ENCODE measurements at places on chromosomes 6 and 20. TPM values are rescaled to one million over a fixed set of nuclear protein-coding genes. Genes with fewer than 3 reads are reported as not detected.

DNA sequence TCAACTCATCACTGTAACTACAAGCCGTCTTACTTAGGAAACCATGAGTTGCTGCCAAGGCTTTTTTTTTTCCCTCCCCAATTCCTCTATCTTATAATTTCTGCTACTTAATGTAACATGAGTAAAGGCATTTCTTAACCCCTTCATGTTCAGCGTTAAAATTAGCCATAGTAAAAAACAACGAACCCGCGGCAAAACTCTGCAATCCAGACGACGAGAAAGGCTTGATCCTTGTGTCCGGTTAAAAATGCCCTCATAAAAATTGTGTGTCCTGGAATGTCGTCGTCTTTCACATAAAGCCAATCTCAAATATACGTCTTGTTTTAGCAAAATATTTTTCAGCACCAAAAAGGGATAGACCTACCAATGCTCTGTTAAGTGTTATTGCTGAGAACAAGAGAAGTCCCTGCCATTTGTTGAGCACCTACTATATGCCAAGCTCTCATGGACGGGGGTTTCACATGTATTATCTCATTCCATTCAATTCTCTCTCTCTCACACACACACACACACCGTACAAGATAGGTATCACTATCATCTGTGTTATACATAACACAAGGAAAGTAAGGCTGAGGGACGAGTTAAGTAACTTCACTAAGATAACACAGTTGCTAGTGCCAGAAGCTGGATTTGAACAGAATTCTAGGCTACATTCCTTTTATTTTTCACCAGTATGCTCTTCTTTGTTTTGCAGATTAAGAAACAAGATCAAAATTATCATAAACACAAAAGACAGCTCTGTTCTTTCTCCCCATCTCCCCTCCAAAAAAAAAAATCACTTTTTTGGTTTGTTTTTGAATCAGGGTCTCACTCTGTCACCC is 683 bp upstream of the ARHGAP18 start:
- no peak for DNase-seq

- DNase-seq = no peak
Observed at GRCh38 chr6:146526192-146526591, 17.4 kb upstream of the RAB32 start.

DNA sequence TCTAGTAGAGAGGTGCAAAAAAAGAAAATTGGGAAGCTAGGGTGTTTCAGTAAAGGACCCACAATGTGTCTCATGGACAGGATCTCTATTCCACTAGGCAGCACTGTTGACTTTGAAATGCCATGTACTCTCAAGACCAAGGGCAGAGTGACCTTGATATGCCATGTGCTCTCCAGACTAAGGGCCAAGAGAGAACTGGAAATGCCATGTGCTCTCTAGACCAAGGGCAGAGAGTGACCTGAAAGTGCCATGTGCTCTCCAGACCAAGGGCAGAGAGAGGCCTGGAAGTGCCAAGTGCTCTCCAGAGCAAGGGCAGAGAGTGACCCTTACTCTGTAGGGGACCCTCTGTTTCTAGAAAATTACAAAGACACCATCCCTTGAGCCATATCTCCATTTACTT is 49.3 kb upstream of the HTR1B start:
- DNase-seq = no peak

The PBOV1 gene
- total RNA-seq = not detected

DNA sequence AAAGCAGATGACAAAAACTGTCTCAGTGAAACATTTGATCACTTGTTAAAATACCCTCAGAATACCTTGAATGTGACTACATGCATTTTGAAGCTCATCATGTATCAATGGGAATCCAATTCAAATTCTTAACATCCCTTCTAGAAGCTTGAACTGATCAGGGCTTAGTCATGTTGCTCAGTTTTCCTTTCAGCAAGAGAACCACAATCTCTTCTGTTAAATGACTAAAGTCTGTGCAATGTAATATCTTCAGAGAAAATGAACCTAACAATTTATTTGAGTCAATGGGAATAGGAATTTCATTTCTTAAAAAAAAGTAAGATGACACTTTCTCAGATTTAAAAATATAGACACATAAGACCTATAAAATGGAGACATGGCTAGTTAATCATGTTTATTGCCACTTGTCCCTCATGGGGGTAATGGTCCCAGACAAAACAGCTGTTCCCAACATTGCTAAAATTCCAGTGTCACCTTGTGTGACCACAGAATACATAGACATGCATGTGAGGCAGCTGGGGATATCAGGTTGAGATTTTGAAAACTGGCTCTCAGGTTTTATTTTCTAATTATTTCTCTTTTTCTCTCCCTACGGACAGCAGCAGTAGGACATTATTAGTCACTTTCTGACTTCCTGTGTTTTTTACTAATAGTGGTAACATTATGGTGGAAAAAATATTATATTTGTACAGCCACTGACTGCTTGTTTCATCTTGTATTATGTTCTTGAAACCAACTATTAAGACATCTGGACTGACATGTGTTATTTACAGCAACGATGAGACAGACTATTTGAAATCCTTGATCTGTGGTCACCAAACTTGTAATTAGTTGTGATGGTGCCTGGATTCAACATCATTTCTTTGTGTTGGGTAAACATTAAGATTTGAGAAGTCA is 192.5 kb downstream of the COL9A1 start:
- DNase-seq = no peak

The PAK5 gene
- total RNA-seq = 0.19 TPM

DNA sequence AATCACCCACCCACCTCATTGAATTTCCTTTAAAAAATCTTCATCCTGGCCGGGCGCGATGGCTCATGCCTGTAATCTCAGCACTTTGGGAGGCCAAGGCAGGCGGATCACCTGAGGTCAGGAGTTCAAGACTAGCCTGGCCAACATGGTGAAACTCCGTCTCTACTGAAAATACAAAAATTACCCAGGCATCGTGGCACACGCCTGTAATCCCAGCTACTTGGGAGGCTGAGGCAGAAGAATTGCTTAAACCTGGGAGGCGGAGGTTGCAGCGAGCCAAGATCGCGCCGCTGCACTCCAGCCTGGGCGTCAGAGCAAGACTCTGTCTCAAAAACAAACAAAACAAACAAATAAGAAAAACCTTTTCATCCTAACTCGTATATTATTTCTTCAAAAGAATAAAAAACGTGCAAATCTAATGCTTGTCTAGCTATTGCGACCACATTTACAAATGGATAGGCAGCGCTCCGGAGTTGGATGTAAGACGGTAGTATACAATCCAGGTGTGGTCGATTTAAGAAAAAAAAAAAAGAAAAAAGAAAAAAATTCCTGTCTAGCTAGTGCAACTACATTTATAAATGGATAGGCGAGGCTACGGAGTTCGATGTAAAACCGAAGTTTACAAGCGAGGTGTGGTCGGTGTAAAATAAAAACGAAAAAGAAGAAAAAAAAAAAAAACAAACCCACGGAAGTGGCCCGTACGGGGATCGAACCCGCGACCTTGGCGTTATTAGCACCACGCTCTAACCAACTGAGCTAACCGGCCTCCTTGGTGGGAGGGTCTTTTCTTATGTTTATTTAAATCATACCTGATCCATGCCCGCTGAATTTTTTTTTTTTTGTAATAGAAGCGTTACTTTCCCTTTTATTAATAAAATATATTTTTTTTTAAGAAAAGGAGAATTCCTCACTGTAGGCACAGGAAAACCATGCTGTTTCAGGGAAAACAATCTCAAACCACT is 70.7 kb upstream of the PRSS16 start:
- DNase-seq = peak; percentile 86

GRCh38 chr6:148235446-148235845 is 107.2 kb upstream of the SASH1 start:
- DNase-seq = no peak

- DNase-seq = no peak
Observed at GRCh38 chr20:44573501-44573869, 8.9 kb upstream of the PKIG start.

DNA sequence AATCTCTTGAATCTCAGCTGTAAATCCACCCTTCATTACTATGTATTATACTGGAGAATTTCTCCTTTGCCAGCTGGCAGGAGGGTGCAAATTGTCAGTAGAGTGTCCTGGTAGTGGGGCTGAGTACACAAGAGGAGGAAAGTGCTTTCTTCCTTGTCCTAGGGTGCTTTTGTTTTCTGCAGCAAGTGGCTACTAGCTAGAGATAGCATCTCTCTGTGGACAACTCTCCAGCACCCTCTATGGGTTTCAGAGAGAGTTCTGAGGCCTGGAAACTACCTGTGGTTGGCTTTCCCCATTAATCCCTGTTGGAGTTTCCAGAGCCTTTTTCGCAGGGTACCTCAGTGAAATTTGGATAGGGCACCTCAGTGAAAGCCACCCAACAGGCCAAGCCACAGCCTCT is 422.5 kb upstream of the RGS17 start:
- DNase-seq = no peak

The SIRPB2 gene
- total RNA-seq = 12.9 TPM

DNA sequence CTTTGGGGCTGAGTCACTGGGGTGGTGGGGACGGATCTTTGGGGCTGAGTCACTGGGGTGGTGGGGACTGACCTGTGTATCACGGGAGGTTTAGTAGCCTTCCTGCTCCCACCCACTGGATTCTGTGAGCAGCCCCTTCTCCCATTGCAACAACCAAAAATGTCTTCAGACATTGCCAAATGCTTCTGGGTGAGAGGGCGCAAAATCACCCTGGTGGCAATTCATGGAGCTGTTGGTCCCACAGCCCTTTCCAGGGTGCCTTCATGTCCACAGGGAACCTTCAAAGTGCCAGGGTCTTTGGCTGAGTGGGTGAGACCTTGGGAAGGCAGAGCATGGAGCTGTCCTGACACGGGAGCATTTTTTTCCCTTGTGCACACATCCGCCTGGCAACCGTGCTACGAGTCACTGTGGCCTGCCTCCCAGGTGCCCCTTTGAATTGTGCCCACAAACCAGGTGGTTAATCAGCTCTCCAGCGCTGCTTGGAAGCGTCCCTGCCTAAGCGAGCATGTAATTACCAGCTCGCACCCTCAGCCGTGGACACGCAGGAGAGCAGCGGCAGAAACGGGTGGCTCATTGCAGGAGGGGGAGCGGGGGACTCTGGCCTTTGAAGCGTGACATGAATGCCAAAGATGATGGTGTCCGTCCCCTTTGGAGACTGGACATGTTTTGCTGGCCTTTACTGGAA is 27.4 kb upstream of the APCDD1L start:
- DNase-seq = no peak

DNA sequence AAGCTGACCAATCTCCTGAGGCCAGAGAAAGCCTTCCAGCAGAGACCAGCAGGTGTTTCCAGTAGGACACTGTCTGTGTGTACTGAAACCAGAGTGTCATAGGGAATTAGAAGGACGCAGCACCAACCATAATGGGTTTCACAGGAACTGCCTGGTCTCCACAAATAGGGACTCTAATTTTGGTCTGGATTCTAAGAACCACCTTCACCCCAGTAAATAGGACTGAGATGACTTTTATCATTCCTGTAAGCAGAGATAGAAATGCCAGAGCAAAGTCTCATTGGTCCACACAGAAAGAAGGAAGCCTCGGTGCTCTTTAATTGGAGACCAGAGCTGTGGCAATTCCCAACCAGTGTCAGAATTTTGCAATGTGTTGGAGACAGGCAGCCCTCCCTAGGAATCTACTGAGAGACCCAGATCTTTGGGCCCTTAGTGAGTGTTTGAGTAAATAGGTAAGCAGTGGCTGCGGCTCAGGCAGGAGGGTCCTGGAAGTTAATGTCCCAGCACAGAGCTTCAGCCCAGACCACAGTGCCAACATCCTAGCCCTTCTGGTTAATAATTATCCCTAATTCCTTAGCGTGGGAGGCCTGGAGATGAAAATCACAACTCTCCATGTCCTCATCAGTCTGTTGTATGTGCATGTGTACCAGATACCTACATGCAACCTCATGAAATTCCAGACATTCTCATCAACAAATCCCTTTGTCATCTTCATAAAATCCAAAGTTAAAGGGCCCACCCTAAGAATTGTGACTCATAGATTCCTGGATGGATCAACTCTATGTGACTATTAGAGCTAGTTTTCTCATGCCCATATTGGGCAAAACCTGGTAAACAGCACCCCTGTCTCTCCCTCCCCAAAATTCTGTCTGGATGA is 81.2 kb downstream of the UNC5CL start:
- DNase-seq = no peak

The BPI gene
- total RNA-seq = 0.19 TPM

The SRXN1 gene
- 17.7 TPM for total RNA-seq

DNA sequence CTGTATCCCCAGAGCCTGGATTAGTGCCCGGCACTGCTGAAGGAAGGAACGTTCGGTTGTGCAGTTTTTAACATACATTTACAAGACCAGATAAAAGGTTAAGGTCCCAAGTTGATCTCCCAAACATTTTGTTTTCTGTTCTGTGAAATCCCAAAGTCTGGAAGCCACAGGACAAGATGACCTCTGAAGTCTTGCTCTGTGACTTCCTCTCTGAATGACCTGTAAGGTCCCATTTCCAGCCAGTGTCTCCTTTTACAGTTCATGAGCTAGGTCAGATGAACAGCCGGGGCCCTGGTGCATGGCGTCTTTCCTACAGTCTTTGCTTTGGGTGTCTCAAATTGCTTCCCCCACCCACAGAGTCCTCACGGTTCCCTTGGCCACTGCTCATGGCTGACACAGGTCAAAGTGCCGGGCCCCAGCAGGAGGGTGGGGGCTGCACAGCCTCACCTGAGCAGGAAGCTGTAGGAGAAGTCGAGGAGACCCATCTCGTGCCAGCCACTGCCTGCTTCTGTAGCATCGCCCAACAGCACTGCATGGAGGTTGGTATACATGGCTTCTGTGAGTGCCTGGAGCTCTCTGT is 24.0 kb downstream of the PTGIS start:
- DNase-seq = no peak

The NKX2-2 gene
- total RNA-seq = not detected

The NHLRC1 gene
- 0.94 TPM for total RNA-seq

DNA sequence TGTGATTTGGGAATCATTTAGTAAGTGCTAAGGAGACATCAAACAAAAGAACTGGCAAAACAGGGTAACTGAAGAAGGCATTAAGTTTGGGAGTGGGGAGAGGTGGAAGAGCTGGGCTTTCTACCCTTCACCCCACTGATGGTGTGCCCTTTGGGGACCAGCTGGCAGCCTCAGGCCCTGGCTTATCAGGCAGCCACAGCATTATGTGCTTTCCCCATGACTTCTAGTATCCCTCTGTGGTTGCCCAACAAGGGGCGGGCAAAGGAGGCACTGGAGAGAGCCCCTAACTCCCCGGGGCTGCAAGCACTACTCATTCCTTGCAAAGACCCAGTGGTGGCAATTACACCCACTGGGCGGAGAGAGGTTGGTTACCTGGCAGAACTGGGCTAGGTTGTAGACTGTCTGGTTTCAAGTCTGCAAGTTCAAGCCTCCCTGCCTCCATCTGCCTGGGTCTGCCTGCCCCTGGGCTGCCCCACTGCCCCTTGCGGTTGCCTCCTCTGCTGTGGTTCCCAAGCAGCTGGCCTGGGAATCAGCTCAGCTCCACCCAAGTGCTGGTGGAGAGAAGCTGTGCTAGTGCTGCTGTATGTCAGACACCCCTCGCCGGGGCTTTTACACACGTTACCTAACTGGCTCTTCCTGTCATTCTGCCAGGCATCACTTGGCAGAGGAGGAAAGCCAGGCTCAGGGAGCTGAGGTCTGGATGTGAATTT is 29.9 kb downstream of the KCNK5 start:
- DNase-seq = no peak

The ZBTB2 gene
- total RNA-seq = 10.4 TPM

Data from aorta (tissue), 5 donors.